Inflammatory macrophage treated with lipopolysaccharide for 4 hours (primary cell): ENCODE measurements at places on chromosomes 11 and 22.

DNA sequence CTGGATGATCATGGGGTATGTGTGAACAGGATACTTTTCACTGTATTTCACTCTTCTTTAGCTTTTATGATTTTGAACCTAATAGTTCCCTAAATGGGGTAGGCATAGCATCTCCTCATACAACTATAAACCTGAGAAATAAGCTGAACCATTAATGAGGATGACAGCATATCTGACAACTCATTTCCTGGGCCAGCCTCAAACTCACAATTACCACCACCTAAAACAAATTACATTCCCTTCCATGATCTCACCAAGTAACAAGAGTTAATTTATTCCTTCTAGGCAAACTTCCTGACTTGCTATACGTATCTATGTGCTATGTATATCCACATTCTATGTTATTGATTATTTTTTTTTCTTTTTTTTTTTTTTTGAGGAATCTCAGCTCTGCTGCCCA lies 23.0 kb downstream of the SIK3 start:
- peak; percentile 32 for DNase-seq

DNA sequence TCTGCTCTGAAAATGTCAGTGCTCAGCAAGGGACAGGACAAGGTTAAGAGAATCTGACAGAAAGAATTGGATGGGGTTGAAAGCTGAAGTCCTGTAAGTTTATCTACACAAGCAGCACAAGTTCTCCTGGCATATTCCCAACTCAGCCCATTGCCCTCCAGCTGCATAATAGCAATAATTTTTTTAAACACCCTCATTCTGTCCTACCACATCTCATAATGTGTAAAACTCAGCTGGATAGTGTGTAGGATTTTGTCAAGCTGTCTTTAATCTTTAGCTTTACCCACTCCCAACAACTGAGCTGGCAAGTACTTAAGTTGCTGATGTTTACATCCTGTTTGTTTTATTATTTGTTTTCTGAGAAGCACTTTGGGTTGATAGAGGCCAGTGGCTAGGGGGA lies 158.9 kb downstream of the CADM1 start:
- no peak for DNase-seq

DNA sequence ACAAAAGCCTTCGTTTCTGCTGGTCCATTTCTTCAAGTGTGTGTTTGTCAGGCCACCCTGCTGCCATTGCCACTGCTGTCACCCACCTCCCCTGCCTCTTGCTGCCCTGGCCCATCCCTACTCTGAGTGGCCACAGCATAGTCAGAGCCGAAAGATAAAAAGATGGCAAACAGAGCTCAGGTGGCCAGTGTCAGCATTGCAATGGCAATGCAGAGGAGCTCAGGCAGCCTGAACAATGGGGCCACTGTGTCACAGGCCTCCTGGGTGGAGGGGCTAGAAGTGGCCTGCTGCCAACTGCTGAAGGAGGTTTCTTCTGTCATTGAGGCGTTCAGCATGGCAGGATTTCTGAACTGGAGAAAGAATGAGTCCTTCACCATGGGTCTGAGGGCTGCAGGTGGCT lies 137.1 kb downstream of the CSNK2A3 start:
- no peak for DNase-seq

GRCh38 chr22:46072110-46072881 lies 78.0 kb upstream of the PPARA start:
- peak; percentile 89 for DNase-seq

GRCh38 chr11:70716986-70717775 lies 318.9 kb downstream of the CTTN start:
- DNase-seq = no peak
